Head of caudate nucleus (tissue), 42 donors: ENCODE measurements at places on chromosomes 12 and 14.

DNA sequence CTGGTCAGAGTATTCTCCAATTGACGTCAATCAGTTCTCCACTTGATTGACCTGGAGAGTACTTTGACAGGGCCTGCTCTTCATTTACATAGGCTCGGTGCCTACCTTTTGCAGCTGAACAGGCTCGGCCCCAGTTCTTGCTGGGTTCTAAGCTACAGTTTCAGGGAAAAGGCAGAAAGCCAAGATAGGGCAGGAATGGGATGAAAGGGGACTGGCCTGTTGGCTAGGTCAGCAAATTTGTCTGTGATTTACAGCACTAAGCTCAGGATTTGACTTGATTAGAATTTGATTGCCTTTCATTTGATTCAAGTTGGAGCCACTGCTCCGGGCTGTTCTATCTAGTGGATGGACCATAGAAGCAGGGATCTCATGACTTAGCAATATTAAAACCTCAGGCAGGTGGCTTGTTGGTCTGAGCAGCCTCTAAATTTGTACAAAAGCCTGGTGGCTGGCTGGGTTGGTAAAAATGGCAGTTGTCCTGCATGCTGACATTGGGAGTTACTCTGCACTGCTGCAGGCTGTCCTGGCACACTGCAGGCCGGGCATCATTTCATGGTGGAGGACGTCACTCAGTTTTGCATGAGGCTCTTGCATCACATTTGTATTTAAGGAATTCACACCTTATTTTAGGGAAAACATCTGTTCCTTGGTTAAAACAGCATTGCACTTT, 71.8 kb downstream of the BICD1 start:
- no peak for DNase-seq

DNA sequence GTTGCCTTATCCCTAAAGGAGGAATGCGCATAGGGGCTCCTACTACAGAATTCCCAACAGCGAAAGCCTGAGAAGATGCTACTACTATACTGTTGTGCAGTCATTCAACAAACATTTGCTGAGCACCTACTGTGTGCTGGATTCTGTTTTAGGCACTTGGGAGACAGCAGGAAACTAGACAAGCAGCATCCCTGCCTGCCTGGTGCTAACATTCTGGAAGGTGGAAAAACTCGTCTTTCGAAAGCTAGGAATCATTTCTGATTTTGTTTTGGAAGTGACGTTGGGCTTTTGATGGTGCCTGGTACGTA, 131.5 kb upstream of the NCOR2 start:
- no peak for DNase-seq

DNA sequence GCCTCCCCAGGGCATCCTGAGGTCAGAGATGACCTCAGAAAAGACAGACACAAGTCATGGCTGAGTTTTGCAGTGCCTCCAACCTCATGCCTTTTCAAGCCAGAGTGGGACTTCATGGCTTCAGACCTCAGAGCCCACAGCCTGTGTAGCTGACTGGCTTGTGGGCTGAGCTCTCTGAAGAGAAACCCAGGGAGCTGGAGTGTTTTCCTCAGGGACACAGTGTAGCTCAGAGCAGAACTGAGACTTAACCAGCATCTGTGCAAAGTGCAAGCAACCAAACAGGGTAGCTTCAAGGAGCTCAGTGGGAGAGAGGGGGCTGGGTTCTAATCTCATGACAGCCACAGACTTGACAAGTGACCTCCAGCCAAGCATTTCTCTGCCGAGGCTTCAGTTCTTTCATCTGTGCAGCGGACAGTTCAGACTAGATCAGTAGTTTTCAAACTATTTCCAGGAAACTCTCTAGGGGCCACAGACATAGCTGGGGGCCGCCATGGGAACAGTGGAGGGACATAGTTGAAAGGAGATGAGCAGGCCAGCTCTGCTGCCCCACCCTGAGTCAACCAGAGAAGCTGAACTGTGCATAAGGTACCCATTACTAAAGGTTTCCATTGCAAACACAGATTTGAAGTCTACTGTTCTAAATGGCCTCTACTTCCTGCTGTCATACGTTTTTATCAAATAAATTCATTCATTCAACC, 80.0 kb downstream of the LGMN start:
- DNase-seq, result no peak

DNA sequence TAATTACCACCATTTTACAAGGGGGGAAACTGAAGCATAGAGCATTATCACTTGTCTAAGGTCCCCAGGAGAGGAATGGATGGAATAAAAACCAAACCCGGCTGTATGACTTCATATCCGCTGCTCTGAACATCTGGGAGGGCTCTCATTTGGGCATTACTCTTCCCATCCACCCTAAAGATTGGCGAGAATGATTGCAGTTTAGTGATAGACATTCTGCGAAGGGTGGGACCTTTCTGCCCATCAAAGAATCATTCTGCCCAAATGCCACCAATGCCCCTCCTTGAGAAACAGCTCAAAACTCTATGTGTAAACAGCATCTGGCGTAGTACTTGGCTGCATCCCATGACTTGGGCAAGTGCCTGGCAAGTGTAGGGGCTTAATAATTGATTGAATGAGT, 11.6 kb downstream of the CHST11 start:
- no peak for DNase-seq

DNA sequence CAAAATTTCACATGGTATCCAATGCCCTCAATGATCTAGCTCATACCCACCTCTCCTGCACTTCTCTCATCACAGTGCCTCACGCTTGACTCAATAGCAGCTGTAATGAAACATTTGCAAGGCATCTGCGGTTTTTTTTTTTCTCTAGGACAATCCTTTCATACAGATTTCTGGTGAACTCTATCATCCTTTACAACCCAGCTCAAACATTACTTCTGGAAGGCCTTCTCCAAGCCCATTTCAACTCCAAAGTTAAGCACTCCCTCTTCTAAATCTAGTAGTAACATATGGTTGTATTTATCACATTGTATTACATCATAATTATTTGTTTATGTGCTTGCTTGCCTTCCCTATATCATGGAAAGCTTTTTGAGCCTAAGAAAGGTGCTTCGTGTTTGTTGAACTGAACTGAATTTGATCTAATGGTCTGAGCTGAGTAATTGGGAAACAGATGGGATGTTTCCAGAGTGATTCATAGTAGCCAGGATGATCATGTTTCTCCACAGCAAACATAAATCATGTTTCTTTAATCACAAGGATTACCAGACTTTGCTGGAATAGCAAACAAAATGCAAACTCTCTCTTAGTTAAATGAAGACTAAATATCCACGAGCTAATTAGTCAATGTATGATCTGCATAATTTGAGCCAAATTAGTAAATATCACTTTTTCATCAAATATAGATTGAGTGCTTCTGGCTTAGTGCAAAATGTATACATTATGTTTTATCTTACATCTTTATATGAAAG, 14.3 kb downstream of the CFL2 start:
- no peak for DNase-seq

- no peak for DNase-seq
Observed at GRCh38 chr12:21476949-21477348, 24.5 kb downstream of the RECQL start.
